Renal cortical epithelial cell (primary cell): ENCODE measurements at places on chromosomes 7 and 10. TPM values are rescaled to one million over a fixed set of nuclear protein-coding genes. Genes with fewer than 3 reads are reported as not detected.

The PHYHIPL gene
- total RNA-seq = 0.15 and 0.35 TPM in 2 replicates

The XPNPEP1 gene
- 121 and 123 TPM in 2 replicates for total RNA-seq

The HOXA1 gene
- total RNA-seq = 1.0 and 1.8 TPM in 2 replicates

The H2BK1 gene
- total RNA-seq = not detected in 2 replicates

The OGDH gene
- total RNA-seq = 105 and 157 TPM in 2 replicates

The CACNB2 gene
- total RNA-seq = not detected in 2 replicates

The NYAP1 gene
- total RNA-seq = 0.20 TPM in 1 of 2 replicates, not detected in the other

The CALHM1 gene
- total RNA-seq = not detected in 2 replicates

The CLEC5A gene
- total RNA-seq = not detected in 2 replicates
